ENCODE measurements at places on chromosomes 3 and 15.

DNA sequence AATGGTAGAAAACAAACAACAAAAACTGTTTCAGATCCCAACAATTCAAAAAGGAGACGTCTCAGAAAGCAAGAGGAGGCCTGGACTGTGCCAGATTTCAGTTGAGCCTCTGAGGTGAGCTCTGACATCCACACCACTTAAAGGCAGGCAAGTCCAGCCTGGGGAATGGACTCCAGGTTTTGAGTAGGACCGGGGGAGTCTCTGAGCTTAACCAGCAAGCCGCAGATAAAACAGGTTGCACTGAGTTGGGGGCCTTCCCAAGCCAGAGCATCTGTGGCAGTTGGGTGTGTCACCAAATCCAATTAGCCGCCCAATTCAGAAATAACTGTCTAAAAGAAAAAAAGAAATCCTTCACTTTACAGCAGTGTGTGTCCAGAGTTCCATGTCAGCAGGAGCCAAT, 54.7 kb downstream of the OXNAD1 start:
- peaks cover 6% of the 10 kb centered on the region for H3K4me1 ChIP-seq
- H3K27me3 ChIP-seq = no peaks in the 10 kb centered on the region
- DNase-seq = no peak
- H3K27ac ChIP-seq = no peak overlapping the region

GRCh38 chr15:60801395-60801794, 322.5 kb upstream of the ICE2 start:
- no peaks in the 10 kb centered on the region for H3K27me3 ChIP-seq
- H3K27ac ChIP-seq = no peak overlapping the region
- H3K4me3 ChIP-seq = no peak overlapping the region
- no peaks in the 10 kb centered on the region for H3K36me3 ChIP-seq

GRCh38 chr15:90660195-90660998, 56.7 kb upstream of the BLM start:
- H3K27me3 ChIP-seq = no peaks in the 10 kb centered on the region
- no peaks in the 10 kb centered on the region for H3K36me3 ChIP-seq
- peak; percentile 72 for DNase-seq
- H3K27ac ChIP-seq = peak overlapping the region; percentile 89
- no peak overlapping the region for H3K4me3 ChIP-seq
- peaks cover 29% of the 10 kb centered on the region for H3K4me1 ChIP-seq

GRCh38 chr3:133191818-133192217, 153.6 kb downstream of the TMEM108 start:
- H3K4me1 ChIP-seq = no peaks in the 10 kb centered on the region
- no peak overlapping the region for H3K27ac ChIP-seq
- H3K27me3 ChIP-seq = no peaks in the 10 kb centered on the region
- H3K36me3 ChIP-seq = no peaks in the 10 kb centered on the region
- no peak for DNase-seq
- no peak overlapping the region for H3K4me3 ChIP-seq

GRCh38 chr15:38507570-38507969, 53.6 kb downstream of the FAM98B start:
- H3K27ac ChIP-seq = no peak overlapping the region
- DNase-seq = no peak
- H3K4me1 ChIP-seq = no peaks in the 10 kb centered on the region
- H3K27me3 ChIP-seq = no peaks in the 10 kb centered on the region
- no peak overlapping the region for H3K4me3 ChIP-seq

GRCh38 chr3:110679285-110679684, 392.3 kb upstream of the NECTIN3 start:
- DNase-seq = no peak
- no peaks in the 10 kb centered on the region for H3K36me3 ChIP-seq
- H3K4me1 ChIP-seq = no peaks in the 10 kb centered on the region
- H3K27ac ChIP-seq = no peak overlapping the region
- H3K27me3 ChIP-seq = no peaks in the 10 kb centered on the region

GRCh38 chr3:122168044-122168443, 15.4 kb upstream of the CASR start:
- H3K27ac ChIP-seq = no peak overlapping the region
- no peaks in the 10 kb centered on the region for H3K36me3 ChIP-seq
- H3K4me1 ChIP-seq = no peaks in the 10 kb centered on the region
- DNase-seq = no peak
- H3K27me3 ChIP-seq = no peaks in the 10 kb centered on the region

DNA sequence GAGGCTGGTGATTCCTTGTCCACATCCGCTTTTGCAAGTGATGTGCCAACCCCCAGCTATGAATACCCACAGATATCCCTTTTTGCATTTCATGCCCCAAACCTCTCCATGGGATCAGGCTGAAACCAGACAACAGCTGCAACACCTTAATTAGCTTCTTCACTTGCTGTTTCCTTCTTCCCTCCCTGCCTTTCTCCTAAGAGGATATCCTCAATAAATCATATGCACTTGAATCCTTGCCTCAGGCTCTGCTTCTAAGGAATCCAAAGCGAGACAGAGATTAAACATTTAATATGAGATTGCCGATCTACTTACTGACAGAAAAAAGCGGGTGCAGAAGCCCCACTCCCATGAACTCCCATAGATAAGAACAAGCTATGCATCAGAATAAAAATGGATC, 138.1 kb downstream of the CNTN6 start:
- H3K36me3 ChIP-seq = no peaks in the 10 kb centered on the region
- no peak overlapping the region for H3K27ac ChIP-seq
- no peaks in the 10 kb centered on the region for H3K27me3 ChIP-seq
- no peaks in the 10 kb centered on the region for H3K4me1 ChIP-seq

DNA sequence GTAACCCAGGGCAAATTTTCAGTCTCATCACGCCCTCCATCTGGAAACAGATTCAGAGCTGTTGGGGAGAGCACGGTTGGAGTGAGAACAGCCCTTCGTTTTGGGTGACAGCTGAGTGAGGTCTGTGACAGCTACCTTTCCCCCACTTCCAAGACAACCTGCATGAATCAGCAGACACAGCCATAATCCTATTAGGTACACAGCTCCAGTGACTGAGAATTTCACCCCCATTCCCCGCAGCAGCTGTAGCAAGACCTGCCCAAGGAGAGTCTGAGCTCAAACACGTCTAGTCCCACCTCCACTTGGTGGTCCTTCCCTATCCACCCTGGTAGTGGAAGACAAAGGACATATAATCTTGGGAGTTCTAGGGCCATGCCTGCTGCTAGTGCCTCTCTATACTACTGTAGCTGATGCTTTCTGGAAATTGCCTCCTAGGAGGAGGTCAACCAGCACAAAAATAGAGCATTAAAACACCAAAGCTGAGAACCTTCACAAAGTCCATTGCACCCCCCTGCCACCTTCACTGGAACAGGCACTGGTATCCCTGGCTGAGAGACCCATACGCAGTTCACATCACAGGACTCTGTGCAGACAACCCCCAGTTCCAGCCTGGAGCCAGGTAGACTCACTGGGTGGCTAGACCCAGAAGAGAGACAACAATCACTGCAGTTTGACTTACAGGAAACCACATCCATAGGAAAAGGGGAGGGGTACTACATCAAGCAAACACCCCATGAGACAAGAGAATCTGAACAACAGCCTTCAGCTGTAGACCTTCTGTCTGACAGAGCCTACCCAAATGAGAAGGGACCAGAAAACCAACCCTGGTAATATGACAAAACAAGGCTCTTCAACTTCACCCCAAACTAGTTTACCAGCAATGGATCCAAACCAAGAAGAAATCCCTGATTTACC, 448.6 kb upstream of the CBLB start:
- H3K36me3 ChIP-seq = no peaks in the 10 kb centered on the region
- no peak overlapping the region for H3K4me3 ChIP-seq
- no peaks in the 10 kb centered on the region for H3K4me1 ChIP-seq
- no peak overlapping the region for H3K27ac ChIP-seq
- H3K27me3 ChIP-seq = no peaks in the 10 kb centered on the region

- H3K4me1 ChIP-seq = peaks cover 70% of the 10 kb centered on the region
- H3K4me3 ChIP-seq = no peak overlapping the region
- peak overlapping the region; percentile 70 for H3K27ac ChIP-seq
- no peak for DNase-seq
Measured at GRCh38 chr15:67105065-67105951, 39.9 kb downstream of the SMAD3 start.

- H3K4me1 ChIP-seq = peaks cover 34% of the 10 kb centered on the region
- no peak overlapping the region for H3K27ac ChIP-seq
- no peak for DNase-seq
- H3K36me3 ChIP-seq = no peaks in the 10 kb centered on the region
Measured at GRCh38 chr3:11580645-11581044, 63.1 kb downstream of the VGLL4 start.

DNA sequence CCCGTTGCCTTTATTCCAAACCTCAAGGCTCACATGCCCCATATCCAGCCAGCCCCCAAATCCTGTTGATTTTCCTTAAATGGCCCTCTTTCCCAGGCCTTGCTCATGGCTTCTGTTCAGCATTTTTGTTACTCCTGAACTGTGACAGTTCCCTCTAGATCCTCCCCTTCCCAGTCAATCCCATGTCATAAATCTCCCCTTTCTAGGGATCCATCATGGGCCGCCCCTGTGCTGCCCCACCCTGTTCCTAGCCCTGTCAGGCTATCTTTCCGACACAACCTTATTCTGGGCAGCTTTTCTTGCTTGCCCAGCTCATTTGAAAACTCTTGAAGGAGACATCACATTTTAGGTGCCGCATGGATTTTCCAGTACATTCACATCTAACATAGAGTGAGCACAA, 84.8 kb downstream of the TLE3 start:
- no peak for DNase-seq
- no peaks in the 10 kb centered on the region for H3K4me1 ChIP-seq
- no peak overlapping the region for H3K4me3 ChIP-seq
- H3K36me3 ChIP-seq = no peaks in the 10 kb centered on the region
- no peaks in the 10 kb centered on the region for H3K27me3 ChIP-seq
- no peak overlapping the region for H3K27ac ChIP-seq

GRCh38 chr3:114640126-114640525, 346.3 kb downstream of the TIGIT start:
- H3K27me3 ChIP-seq = no peaks in the 10 kb centered on the region
- H3K27ac ChIP-seq = no peak overlapping the region
- no peak overlapping the region for H3K4me3 ChIP-seq
- DNase-seq = no peak
- H3K4me1 ChIP-seq = no peaks in the 10 kb centered on the region

GRCh38 chr3:195869413-195870001, 38.8 kb downstream of the TNK2 start:
- DNase-seq = peak; percentile 60
- peaks cover 3% of the 10 kb centered on the region for H3K4me1 ChIP-seq
- peaks cover 79% of the 10 kb centered on the region for H3K36me3 ChIP-seq
- no peak overlapping the region for H3K4me3 ChIP-seq
- H3K27me3 ChIP-seq = no peaks in the 10 kb centered on the region
- no peak overlapping the region for H3K27ac ChIP-seq

- no peak overlapping the region for H3K4me3 ChIP-seq
- H3K27me3 ChIP-seq = no peaks in the 10 kb centered on the region
- peaks cover 8% of the 10 kb centered on the region for H3K4me1 ChIP-seq
- H3K36me3 ChIP-seq = no peaks in the 10 kb centered on the region
Measured at GRCh38 chr15:59171067-59171397, 35.6 kb upstream of the LDHAL6B start.

- no peak overlapping the region for H3K27ac ChIP-seq
- no peak overlapping the region for H3K4me3 ChIP-seq
Measured at GRCh38 chr15:62900071-62900802, 142.3 kb upstream of the TPM1 start.

DNA sequence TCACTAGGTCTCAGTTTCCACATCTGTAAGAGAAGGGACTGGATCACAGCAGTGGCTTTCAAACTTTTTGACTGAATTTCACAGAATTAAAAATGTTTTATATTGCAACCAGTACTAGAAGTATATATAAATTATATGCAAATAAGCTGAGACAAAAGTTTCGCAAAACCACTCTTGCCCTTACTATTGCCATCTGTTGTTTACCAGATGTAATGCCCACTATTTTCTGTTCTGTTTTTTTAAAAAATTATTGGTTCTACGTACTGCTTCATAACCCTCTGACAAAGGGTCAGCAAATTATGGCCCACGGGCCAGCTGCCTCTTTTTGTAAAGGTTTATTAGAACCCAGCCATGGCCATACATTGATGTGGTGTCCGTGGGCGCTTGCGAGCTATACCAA, 44.8 kb downstream of the PDIA5 start:
- no peaks in the 10 kb centered on the region for H3K27me3 ChIP-seq
- no peak for DNase-seq
- peaks cover 68% of the 10 kb centered on the region for H3K36me3 ChIP-seq
- H3K4me3 ChIP-seq = no peak overlapping the region

GRCh38 chr3:45297331-45297730, 71.2 kb upstream of the TMEM158 start:
- no peaks in the 10 kb centered on the region for H3K36me3 ChIP-seq
- H3K4me1 ChIP-seq = no peaks in the 10 kb centered on the region
- no peak overlapping the region for H3K27ac ChIP-seq
- H3K4me3 ChIP-seq = no peak overlapping the region
- DNase-seq = no peak
- no peaks in the 10 kb centered on the region for H3K27me3 ChIP-seq

DNA sequence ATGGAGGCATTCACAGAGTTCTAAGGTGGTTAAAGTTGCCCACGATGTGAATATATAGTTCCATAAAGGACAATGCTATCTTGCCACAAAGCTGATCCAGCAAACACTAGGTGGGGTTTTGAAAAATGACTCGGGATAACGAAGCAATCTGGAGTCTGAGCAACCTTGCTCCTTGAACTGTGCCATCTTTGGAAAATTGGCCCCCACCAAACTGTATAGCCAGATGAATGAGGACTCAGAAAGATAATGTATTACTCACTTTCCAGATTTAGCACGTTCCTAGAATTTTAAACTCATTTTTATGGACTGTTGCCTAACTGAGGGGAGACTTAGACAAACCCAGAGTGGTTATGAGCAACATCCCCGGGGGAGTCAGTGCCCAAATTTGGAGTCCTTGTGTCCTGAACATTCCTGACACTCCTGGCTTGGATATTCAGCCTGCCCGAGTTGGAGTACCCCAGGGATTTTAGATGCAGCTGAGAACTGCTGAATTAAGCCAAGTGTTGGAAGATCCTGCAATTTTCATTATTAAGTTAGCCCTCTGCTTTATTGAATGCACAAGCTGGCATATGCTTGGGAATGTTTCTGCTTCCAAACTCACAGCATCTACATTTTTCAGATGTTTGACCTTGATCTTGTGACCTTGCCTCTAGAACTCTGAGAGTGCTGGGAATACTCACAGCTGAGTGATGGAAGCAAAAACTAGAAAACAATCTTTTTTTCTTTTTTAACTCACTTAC, 8.8 kb upstream of the MAGI1 start:
- H3K27me3 ChIP-seq = no peaks in the 10 kb centered on the region
- H3K4me3 ChIP-seq = no peak overlapping the region
- H3K27ac ChIP-seq = no peak overlapping the region
- H3K4me1 ChIP-seq = peaks cover 6% of the 10 kb centered on the region
- DNase-seq = no peak

DNA sequence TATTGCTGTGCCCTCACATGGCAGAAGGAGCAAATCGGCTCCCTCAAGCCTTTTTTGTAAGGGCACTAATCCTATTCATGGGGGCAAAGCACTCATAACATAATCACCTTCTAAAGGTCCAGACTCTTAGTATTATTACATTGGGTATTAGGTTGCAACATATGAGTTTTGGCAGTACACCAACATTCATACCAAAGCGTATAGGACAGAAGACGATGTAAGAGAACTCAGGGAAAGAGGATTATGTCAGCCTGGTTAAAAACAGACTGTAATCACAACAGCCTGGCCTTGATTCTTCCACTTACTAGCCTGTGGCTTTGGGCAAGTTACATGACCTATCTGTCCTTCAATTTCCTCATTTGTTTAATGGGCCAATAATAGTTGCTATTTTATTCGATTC, 828.5 kb upstream of the NECTIN3 start:
- H3K27ac ChIP-seq = no peak overlapping the region
- H3K36me3 ChIP-seq = no peaks in the 10 kb centered on the region
- no peak overlapping the region for H3K4me3 ChIP-seq
- H3K4me1 ChIP-seq = no peaks in the 10 kb centered on the region
- H3K27me3 ChIP-seq = no peaks in the 10 kb centered on the region

GRCh38 chr3:72487078-72487765, 361.0 kb downstream of the SHQ1 start:
- H3K36me3 ChIP-seq = no peaks in the 10 kb centered on the region
- H3K4me3 ChIP-seq = no peak overlapping the region
- H3K27me3 ChIP-seq = no peaks in the 10 kb centered on the region
- DNase-seq = peak; percentile 86
- peak overlapping the region; percentile 81 for H3K27ac ChIP-seq
